ENCODE measurements at places on chromosomes 4 and X.

GRCh38 chrX:14832586-14832985, 40.3 kb downstream of the FANCB start:
- DNase-seq = no peak

DNA sequence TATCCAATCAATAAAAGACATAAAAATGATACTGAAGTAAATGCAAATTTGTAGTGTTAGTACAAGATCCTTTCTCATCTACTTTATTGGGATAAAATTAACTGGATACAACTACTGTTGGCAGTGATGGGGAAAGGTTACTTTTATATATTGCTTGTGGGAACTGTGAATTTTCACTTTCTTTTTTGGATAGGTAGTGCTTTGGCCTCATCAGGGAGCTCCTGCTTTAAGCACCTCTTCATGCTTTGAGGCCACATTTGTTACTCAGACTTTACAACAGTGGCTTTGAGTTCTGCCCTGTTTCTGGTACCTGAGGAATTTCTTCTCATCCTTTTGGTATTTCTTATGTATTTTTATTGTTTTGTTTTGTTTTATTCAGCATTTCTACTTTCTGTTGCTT, 316.8 kb upstream of the ZCCHC13 start:
- no peak for DNase-seq

- no peak for DNase-seq
These were observed 357.8 kb upstream of the F9 start for GRCh38 chrX:139172731-139173130.

DNA sequence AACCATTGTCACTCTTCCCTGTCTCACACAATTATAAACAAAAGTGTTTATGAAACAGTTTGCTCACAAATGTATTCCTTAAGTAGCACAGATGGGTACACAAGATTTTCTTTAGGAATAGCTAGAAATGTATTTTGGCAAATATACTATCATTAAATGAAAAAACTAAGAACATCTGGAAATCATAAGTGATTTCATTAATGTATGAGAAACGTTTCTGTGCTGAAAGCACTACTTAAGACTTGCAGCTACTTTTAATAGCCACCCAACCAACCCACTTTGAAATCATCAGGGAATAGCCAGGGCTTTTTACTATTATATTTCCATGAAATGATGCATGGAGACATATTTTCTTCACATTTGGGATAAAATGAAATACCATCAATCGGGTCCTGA, 62.3 kb upstream of the NAP1L5 start:
- DNase-seq = no peak

DNA sequence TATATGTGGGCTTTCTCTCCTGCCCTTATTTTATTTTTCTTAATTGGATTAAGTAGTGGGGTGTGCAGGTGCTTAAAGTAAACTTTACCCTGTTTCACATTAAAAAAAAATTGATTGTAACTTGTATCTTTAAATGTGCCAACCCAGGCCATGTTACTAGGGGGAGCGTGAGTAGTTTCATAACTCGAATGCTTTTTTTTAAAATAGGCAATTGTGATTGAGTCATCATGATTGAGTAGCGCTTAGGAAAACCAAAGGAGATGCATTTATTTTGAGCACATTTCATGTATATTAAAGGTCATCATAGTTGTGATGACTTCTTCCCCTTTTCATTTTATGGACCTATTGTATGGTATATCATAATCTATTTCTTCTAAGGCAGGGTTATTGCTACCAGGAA, 32.2 kb downstream of the GPAT3 start:
- DNase-seq = no peak

DNA sequence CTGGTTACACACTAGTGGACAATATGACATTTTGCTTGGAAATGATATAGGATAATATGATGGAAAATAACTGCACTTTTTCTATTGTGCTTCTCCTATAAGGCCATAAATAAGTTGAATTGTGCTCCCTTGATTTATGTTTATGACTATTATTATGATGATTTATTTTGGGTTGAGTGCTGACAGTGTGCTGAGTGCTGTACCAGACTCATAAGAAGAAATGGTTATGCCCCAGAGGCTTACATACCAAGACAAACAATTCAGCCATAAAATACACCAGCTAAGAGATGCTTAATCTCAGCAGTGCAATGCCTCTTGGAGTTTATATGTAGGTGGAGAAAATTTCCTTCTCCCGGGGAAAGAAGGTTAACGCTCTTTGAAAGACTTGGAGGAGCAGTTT, 199.8 kb upstream of the NOCT start:
- no peak for DNase-seq

DNA sequence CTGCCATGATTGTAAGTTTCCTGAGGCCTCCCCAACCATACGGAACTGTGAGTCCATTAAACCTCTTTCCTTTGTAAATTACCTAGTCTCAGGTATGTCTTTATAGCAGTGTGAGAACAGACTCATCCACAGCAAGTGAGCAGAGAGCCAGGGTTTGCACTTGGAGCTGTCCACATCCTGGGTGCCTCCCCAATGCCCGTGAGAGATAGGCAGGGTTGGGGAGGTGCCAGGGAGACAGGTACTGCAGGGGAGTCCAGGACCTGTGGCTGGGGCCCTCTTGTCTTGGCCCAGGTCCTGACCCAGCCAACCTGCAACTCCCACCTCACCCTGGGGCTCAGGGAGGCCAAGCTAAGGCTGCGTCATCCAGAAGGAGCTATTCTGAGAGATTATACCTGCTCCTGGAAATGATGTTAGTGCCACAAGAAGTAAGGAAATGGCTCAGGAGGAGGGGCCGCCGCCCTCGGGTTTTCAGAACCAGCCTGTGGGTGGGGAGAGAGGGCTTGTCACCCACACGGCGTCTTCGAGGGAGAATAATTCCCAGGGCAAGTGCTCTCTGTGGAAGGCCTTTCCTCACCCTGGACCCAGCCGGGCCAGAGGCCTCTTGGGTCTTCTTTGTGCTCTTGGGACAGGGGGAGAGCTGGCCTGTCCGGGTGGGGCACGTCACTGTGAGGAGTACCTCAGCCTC, 66.5 kb downstream of the ADRA2C start:
- no peak for DNase-seq

GRCh38 chr4:87419578-87420249, 2.7 kb upstream of the NUDT9 start:
- DNase-seq = no peak

DNA sequence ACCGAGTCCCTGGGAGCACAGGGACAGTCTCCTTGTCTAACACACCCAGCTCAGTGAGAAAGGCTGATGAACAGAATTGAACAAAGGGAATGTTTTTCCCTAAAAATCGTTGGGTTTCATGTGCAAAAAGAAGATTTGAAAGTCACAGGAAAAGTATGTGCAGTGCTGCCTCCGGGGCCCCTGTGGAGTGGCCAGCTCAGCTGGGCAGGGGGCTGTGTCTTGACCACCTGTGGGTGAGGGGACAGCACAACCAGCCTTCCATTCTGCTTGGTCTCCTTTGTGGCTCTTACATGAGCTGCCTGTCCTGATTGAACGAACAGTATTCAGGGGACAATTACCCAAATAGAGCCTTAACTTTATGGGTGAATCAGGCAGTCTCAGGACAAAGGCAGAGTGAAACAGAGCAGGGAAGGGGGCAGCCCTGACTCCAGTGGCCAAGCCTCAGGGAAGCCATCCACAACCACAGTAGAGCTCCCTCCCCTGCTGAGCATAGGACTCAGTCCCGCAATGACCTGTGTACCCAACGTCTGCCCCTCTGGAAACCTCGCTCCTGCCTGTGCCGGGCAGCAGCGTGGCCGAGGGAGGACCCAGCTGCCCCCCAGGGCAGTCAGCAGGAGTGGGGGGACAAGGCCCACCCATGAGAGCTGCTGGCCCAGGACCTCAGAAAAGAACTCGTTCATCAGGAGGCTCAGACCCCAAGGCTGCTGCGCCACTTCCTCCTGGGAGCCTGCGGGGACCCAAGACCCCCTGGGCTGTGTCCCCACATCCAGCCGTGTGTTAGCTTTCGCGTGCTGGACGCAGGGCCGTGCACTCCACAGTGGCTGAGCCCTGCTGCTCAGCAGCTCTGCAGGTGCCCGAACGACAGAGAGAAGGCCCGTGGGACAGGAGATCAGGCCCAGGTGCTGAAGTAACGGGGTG, 59.6 kb upstream of the MXD4 start:
- no peak for DNase-seq

GRCh38 chr4:165199722-165200121, 7.6 kb upstream of the KLHL2 start:
- DNase-seq = no peak

GRCh38 chrX:153029875-153030274, 26.4 kb upstream of the PNMA3 start:
- no peak for DNase-seq

GRCh38 chr4:36086261-36086786, 158.0 kb downstream of the ARAP2 start:
- no peak for DNase-seq

DNA sequence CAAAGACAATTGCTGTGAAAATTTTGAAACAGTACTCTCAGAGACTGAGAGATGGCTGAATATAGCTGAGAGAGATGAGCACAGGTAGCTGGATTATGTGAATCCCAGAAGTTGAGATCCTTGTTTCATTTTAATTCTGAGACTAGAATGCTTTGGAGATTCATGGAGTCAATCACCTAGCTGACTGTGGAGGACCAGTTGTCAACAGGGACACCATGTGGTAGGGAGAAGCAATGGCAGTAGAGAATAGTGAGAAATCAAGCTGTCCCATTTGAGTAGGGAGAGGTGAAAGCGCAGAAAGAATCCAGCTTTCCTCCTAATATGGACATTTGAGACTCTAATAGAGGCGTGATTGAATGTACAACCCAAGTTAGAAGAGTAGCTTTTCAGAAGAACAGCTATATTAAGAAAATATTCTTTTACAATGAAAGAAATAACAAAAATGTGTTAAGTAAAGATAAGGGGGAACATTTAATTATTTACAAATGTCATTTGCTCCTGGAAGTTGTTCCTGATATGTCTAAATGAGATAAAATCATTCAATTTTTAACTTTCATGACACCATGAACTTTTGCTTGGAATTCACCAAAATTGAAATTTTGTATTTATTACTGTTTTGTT, 30.3 kb upstream of the GLRB start:
- no peak for DNase-seq

DNA sequence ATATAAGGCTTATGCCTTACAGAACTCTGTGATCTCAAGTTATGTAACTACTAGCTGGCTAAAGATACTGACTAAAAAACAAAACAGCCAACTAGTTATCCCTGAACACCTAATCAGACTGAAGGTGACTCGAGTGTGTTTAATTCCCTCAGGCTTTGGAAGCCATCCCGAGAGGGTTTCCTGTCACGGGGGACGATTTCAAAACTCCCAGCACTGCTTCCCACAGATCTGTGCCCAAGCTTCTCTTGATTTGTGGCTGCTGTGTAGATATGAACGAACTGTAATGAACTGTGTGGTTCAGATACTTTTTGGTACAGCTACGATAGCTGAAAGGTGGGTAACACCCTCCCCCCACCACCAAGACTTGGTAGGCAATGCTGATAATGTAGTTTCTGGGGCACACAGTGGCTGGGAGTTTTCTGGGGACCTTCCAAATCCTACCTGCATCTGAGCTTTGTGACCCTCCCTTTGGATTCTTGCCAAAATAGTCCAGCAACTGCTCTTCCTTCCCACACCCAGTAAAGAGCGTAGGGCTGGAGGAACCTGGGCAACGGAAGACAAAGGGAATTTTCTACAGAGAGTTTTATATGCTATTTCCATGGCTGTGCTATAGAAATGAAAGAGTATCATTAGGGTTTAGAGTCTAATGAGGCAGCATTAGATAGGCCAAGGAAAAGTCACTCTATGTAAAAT, 148.8 kb downstream of the MGST2 start:
- DNase-seq = no peak

DNA sequence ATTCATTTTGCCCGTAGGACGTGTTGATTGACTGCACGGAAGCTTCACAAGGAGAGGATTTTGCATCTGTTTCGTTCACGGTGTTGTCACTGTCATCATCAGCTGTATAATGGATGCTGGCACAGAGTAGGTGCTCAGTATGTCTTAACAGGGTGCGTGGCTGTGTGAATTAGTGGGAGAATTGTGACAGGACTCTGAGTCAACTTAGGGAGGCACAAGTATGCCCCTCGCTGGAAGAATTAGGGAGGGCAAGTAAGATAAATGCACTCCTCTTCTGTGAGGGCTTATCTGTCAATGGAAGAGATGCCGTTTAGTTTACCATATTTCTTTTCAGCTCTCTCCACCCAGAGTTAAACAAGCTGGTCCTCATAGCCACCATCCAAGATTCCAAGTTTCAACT, 107.2 kb downstream of the TRIML1 start:
- DNase-seq = no peak

DNA sequence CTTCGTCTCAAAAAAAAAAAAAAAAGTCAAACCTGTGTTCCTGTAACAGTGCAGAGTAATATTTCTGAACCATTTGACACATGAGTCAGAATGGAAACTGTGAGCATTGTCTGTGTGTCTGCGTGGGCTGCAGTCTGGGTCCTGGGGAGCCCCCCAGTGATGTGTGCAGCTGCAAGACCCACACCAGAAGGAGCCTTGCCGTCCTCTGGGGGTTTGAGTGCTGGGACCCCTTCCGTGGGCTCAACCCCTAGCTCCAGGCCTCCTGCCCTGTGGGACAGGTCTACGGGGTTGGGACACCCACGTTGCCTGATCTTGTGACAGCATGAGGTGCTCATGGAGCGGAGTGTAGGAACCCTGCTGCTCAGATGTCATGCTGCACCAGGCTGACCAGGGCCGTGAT, 43.7 kb downstream of the DDX3X start:
- no peak for DNase-seq

DNA sequence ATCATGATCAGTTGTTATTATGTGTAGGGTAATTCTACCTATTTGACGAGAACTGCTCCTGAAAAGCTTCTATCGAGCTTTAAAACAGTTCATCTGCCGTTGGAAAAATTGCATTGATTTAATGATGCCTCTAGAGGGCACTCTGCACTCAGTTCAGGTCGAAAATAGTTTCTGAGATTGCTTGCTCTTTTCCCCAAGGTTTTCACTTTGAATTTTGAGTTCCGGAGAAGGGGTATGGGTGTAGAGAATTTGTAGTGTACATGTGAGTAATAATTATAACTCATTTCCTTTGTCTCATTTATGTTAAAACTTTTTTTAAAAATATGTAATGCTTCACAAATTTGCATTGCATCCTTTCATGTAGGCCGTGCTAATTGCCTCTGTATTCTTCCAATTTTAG, 28.4 kb upstream of the TNIP3 start:
- no peak for DNase-seq

- no peak for DNase-seq
These were observed 166.1 kb upstream of the NUDT6 start for GRCh38 chr4:123088501-123088900.

- DNase-seq = no peak
These were observed 25.2 kb downstream of the CENPC start for GRCh38 chr4:67520141-67520540.

- no peak for DNase-seq
These were observed 123.6 kb downstream of the PDHA2 start for GRCh38 chr4:95963456-95963855.

DNA sequence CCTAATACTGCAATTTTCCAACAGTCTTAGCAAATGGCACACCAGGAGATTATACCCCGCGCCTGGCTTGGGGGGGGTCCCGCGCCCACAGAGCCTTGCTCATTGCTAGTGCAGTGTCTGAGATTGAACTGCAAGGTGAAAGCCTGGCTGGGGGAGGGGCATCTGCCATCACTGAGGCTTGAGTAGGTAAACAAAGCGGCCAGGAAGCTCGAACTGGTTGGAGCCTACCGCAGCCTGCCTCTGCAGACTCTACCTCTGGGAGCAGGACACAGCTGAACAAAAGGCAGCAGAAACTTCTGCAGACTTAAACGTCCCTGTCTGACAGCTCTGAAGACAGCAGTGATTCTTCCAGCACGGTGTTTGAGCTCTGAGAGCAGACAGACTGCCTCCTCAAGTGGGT, 172.8 kb upstream of the NAP1L5 start:
- no peak for DNase-seq

- DNase-seq = no peak
These were observed 232.3 kb upstream of the RPS6KA3 start for GRCh38 chrX:20498851-20499635.
